ENCODE measurements at places on chromosomes 4 and X. TPM values are rescaled to one million over a fixed set of nuclear protein-coding genes. Genes with fewer than 3 reads are reported as not detected.

EGFL6 gene
- 0.98 TPM for total RNA-seq

L1CAM gene
- 9.6 TPM for total RNA-seq

CLDN34 gene
- total RNA-seq, result not detected

DNA sequence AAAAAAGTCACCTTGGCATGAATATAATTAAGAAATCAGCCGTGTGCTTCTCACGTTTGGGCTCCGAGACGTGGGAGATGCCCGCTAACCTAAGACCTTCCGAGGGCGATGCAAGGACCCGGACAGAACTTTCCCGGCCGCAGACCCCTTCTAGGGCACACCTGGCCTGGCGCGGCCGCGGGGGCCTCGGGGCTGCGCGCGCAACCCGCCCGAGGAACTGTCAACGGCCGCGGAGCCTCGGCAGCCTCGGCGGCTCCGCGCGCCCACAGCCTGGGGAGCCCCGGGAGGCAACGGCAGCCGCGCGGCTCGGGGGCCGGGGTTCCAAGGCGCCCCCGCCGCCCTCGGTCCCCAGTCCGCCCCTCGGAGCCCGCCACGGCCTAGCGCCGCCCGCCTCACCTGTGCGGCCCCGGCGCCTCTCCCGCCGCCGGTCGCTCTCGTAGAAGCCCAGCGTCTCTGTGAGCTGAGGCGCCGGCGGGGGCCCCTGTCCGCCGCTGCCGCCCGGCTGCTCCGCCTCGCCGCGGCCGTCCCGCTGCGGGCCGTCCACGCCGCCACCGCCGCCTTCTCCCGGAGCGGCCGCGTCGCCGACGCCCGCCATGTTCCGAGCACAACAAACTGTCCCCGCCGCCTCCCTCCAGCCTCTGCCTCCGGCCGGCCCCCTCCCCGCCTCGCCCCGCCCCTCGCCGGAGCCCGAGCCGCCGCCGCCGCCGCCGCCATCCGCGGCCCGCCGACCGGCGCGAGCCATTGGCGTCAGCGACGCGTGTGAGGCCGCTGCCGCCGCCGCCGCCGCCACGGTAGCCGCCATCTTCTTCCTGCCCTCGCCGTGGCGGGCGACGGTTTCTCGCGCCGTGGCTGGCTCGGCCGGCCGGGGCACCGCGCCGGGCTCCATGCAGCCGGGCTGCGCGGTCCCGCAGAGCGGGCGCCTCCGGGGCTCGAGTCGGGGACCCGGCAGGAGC is at the start of gene TAPT1:
Gene TAPT1, minus strand, starts transcription at position 609 of the 953 bp plus-strand sequence. Its CDS starts 14 bp downstream, at position 595.
- DNase-seq, result no peak
- peak within 1 kb of the TSS; percentile 97 for H3K4me3 ChIP-seq
- H3K36me3 ChIP-seq, result no peaks in the 10 kb centered on the region
- H3K27me3 ChIP-seq, result no peaks in the 10 kb centered on the region
- peaks cover 31% of the 10 kb centered on the region for H3K4me1 ChIP-seq
- peak within 1 kb of the TSS; percentile 96 for H3K27ac ChIP-seq

GJB1 gene
- not detected for total RNA-seq

GRCh38 chrX:72568406-72569092 is 4.1 kb downstream of the HDAC8 start:
- H3K4me3 ChIP-seq, result no peak overlapping the region
- H3K36me3 ChIP-seq, result no peaks in the 10 kb centered on the region
- H3K27ac ChIP-seq, result no peak overlapping the region
- H3K27me3 ChIP-seq, result no peaks in the 10 kb centered on the region
- no peak for DNase-seq

RUFY3 gene
- total RNA-seq, result 71.2 TPM

GRCh38 chr4:90328558-90328957 is 201.4 kb downstream of the CCSER1 start:
- DNase-seq, result no peak
- H3K4me1 ChIP-seq, result no peaks in the 10 kb centered on the region
- H3K27me3 ChIP-seq, result no peaks in the 10 kb centered on the region
- H3K36me3 ChIP-seq, result no peaks in the 10 kb centered on the region
- H3K4me3 ChIP-seq, result no peak overlapping the region

GRCh38 chr4:38332699-38333098 is 331.3 kb upstream of the KLF3 start:
- H3K4me3 ChIP-seq, result no peak overlapping the region
- H3K27me3 ChIP-seq, result no peaks in the 10 kb centered on the region
- H3K36me3 ChIP-seq, result no peaks in the 10 kb centered on the region
- no peak overlapping the region for H3K27ac ChIP-seq

FREM3 gene
- total RNA-seq, result not detected

NIPAL1 gene
- total RNA-seq, result 8.1 TPM

DNA sequence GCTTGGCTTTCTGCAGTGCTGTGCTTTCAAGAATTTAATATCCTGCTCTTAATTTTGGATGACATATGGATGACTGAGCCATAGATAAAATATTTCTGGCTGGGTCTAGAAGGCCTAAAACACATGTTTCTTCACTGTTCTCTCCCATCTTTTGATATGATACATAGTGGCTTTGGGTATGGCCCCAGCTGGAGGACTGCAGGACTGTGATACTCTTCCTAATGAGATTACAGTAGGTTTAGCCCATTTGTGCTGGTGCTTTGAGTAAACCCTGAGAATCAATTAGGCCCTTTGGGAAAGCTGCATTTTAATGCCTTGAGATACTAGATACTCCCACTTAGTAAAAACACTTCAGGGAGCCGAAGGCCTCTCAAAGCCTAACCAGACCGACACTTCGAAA is 38.0 kb downstream of the KIT start:
- no peak overlapping the region for H3K4me3 ChIP-seq
- no peak overlapping the region for H3K27ac ChIP-seq
- no peaks in the 10 kb centered on the region for H3K27me3 ChIP-seq
- no peaks in the 10 kb centered on the region for H3K36me3 ChIP-seq

CNGA1 gene
- total RNA-seq, result 2.0 TPM

DNA sequence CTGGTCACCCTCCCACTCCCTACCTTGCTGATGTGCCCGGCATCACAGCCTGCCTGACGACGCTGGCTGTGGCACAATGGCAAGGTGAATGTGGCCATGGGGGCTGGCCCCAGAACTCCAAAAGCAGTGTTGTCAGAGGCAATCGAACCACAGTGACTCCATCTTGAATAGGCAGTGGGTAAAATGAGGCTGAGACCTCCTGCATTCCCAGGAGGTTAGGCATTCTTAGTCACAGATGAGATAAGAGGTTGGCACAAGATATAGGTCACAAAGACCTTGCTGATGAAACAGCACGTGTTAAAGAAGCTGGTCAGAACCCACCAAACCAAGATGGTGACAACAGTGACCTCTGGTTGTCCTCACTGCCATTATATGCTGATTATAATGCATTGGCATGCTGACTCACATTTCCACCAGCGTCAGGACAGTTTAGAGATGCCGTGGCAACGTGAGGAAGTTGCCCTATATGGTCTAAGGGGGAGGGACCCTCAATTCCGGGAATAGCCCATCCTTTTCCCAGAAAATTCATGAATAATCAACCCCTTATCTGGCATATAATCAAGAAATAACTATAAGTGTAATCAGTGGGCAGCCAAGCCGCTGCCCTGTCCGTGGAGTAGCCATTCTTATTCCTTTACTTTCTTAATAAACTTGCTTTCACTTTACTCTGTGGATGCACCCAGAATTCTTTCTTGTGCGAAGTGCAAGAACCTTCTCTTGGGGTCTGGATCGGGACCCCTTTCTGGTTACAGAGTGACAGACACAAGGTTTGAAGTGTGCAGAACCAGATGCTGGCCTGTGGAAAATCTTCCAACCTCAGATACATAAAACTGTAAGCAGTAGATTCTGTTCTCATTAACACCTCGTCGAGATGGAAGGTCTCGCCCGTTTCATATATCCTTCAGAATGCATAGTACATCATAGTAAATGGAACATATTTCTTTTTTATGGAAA is 26.8 kb upstream of the CLDN24 start:
- H3K36me3 ChIP-seq, result no peaks in the 10 kb centered on the region
- H3K4me3 ChIP-seq, result no peak overlapping the region
- H3K27ac ChIP-seq, result no peak overlapping the region
- DNase-seq, result no peak
- no peaks in the 10 kb centered on the region for H3K27me3 ChIP-seq

GRCh38 chr4:29131304-29131703 is 1588.9 kb upstream of the PCDH7 start:
- H3K4me1 ChIP-seq, result no peaks in the 10 kb centered on the region
- H3K27ac ChIP-seq, result no peak overlapping the region
- no peak overlapping the region for H3K4me3 ChIP-seq
- no peaks in the 10 kb centered on the region for H3K27me3 ChIP-seq
- DNase-seq, result no peak

PLAC1 gene
- total RNA-seq, result not detected

GRCh38 chr4:109588176-109588575 is 28.1 kb downstream of the MCUB start:
- no peaks in the 10 kb centered on the region for H3K36me3 ChIP-seq
- no peak overlapping the region for H3K4me3 ChIP-seq
- DNase-seq, result no peak
- H3K27me3 ChIP-seq, result no peaks in the 10 kb centered on the region
- H3K27ac ChIP-seq, result no peak overlapping the region

GRCh38 chrX:53471346-53471745 is 37.2 kb upstream of the HSD17B10 start:
- no peak overlapping the region for H3K4me3 ChIP-seq
- no peaks in the 10 kb centered on the region for H3K36me3 ChIP-seq
- DNase-seq, result no peak
- H3K27ac ChIP-seq, result no peak overlapping the region

GRCh38 chrX:38249965-38250364 is 29.3 kb upstream of the SRPX start:
- H3K27ac ChIP-seq, result no peak overlapping the region
- no peak overlapping the region for H3K4me3 ChIP-seq
- no peaks in the 10 kb centered on the region for H3K4me1 ChIP-seq
- DNase-seq, result no peak
- H3K27me3 ChIP-seq, result no peaks in the 10 kb centered on the region
- H3K36me3 ChIP-seq, result no peaks in the 10 kb centered on the region

DNA sequence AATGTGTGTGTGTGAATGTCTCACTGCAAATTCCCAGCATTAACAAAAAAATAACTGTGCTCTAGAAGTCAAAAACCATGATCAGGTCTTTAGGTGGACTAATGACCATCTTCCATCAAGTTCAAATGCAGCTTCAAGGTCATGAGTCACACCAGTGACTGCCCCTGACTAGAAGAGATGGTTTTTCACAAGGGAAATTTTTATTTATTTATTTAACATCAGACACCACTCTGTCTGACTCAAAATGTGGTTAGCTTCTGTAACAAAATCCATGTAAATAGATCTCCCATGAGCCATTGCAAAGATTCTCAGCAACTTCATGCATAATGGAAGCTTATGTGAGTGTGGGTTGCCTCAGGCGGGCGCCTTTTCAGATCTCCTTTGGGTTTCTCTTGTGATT is 219.2 kb downstream of the KIT start:
- no peaks in the 10 kb centered on the region for H3K36me3 ChIP-seq
- DNase-seq, result no peak
- no peak overlapping the region for H3K27ac ChIP-seq
- no peaks in the 10 kb centered on the region for H3K27me3 ChIP-seq

GRCh38 chrX:51975811-51976210 is 82.4 kb downstream of the MAGED1 start:
- no peaks in the 10 kb centered on the region for H3K36me3 ChIP-seq
- no peak overlapping the region for H3K27ac ChIP-seq
- no peaks in the 10 kb centered on the region for H3K4me1 ChIP-seq
- no peak for DNase-seq

- no peak for DNase-seq
- no peak overlapping the region for H3K27ac ChIP-seq
- peaks cover 10% of the 10 kb centered on the region for H3K4me1 ChIP-seq
- no peaks in the 10 kb centered on the region for H3K27me3 ChIP-seq
Measured at GRCh38 chr4:153560908-153561307, 94.7 kb downstream of the TMEM131L start.

GRCh38 chr4:17511051-17511450 is 839 bp downstream of the QDPR start:
- peak overlapping the region; percentile 81 for H3K4me3 ChIP-seq
- no peaks in the 10 kb centered on the region for H3K27me3 ChIP-seq
- peak overlapping the region; percentile 77 for H3K27ac ChIP-seq
- H3K4me1 ChIP-seq, result peaks cover 18% of the 10 kb centered on the region

- no peak for DNase-seq
- H3K27ac ChIP-seq, result no peak overlapping the region
- no peaks in the 10 kb centered on the region for H3K27me3 ChIP-seq
Measured at GRCh38 chr4:99483636-99484035, 27.2 kb upstream of the C4orf17 start.

GRCh38 chr4:165312506-165312905 is 15.0 kb upstream of the MSMO1 start:
- no peak overlapping the region for H3K27ac ChIP-seq
- no peak for DNase-seq
- no peaks in the 10 kb centered on the region for H3K4me1 ChIP-seq
- H3K27me3 ChIP-seq, result no peaks in the 10 kb centered on the region

CTAG1B gene
- not detected for total RNA-seq

GRCh38 chr4:106690487-106690886 is 321.9 kb upstream of the GIMD1 start:
- no peak for DNase-seq
- H3K4me3 ChIP-seq, result no peak overlapping the region
- H3K27ac ChIP-seq, result no peak overlapping the region
- no peaks in the 10 kb centered on the region for H3K27me3 ChIP-seq

- H3K36me3 ChIP-seq, result no peaks in the 10 kb centered on the region
- no peaks in the 10 kb centered on the region for H3K4me1 ChIP-seq
- no peak overlapping the region for H3K4me3 ChIP-seq
- H3K27me3 ChIP-seq, result no peaks in the 10 kb centered on the region
- no peak for DNase-seq
Measured at GRCh38 chrX:135740681-135741149, 27.3 kb downstream of the CT45A1 start.

GRCh38 chr4:73751166-73751565 is 10.8 kb downstream of the CXCL8 start:
- no peak overlapping the region for H3K4me3 ChIP-seq
- no peak for DNase-seq
- H3K27me3 ChIP-seq, result no peaks in the 10 kb centered on the region
- H3K4me1 ChIP-seq, result no peaks in the 10 kb centered on the region
- H3K36me3 ChIP-seq, result no peaks in the 10 kb centered on the region

NLGN4X gene
- 2.5 TPM for total RNA-seq

PAGE5 gene
- not detected for total RNA-seq

DNA sequence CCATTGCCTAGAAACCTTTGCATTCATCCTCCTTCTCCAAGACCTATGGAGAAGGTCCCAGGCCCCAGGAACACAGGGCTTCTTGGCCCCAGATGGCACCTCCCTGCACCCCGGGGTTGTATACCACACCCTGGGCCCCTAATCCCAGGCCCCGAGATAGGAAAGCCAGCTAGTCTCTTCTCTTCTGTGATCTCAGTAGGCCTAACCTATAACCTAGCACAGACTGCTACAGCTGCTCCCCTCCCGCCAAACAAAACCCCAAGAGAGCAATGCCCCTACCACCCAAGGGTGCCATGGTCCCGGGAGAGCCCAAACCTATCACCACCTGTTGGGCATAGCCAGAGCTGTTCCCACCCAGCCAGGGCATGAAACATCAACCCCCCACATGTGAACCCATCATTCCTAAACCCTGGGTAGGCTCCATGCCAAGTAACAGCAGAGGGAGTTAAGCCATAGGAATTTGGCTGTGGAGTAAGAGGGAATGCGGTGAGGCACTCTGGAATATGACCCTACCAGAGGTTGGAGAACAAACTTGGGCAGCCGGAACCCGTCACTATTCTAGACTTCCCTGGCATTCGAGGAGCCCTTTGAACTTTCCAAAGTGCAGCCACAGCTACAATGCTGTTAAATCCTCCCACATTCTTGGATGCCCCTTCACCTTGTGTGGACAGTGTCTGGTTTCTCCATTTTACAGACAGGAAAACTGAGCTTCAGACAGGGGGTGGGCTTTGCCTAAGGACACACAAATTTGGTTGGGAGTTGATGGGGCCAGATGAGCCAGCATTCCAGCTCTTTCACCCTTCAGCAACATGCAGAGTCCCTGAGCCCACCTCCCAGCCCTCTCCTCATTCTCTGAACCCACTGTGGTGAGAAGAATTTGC is 10.9 kb upstream of the SASH3 start:
- no peak overlapping the region for H3K27ac ChIP-seq
- H3K36me3 ChIP-seq, result no peaks in the 10 kb centered on the region
- no peak overlapping the region for H3K4me3 ChIP-seq
- H3K4me1 ChIP-seq, result no peaks in the 10 kb centered on the region
- DNase-seq, result no peak
- H3K27me3 ChIP-seq, result no peaks in the 10 kb centered on the region
